Esophagus mucosa (tissue), 1 donor: ENCODE measurements at places on chromosomes 5 and 9. TPM values are rescaled to one million over a fixed set of nuclear protein-coding genes. Genes with fewer than 3 reads are reported as not detected.

CCL19 gene
- 5.1 TPM for total RNA-seq

- ATAC-seq, result no peak
Measured at GRCh38 chr9:91053824-91054223, 252.2 kb downstream of the SYK start.

- ATAC-seq, result no peak
Measured at GRCh38 chr5:27252911-27253310, 214.5 kb upstream of the CDH9 start.

DNA sequence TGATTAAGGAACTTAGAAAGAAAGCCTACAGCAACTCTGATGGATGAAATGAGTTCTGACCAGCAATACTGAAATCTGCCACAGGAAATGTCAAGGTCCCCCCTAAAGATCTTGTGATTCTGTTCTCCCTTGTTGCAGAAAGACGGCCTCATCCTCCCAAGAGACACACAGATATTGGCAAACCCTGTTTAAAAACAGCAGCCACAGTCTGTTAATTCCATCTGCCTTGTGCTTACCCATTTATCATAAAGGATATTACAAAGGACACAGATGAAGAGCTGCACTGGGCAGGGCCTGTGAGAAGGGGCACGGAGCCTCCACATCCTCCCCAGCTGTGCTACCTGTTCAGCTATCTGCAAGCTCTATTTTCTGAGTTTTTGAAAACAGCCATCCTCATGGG, 15.2 kb downstream of the RAPGEF1 start:
- no peak for ATAC-seq

GRCh38 chr5:420632-421286, 22.2 kb upstream of the EXOC3 start:
- ATAC-seq, result no peak
